SHP77 treated with DMSO at 0.1 percent for 48 hours (cell line): ENCODE measurements at places on chromosomes 7 and 10.
A peak's percentile ranks its signal among the peaks of the same experiment; 100 is the strongest.

GRCh38 chr10:116195039-116195438 lies 78.0 kb downstream of the GFRA1 start:
- no peak for DNase-seq

DNA sequence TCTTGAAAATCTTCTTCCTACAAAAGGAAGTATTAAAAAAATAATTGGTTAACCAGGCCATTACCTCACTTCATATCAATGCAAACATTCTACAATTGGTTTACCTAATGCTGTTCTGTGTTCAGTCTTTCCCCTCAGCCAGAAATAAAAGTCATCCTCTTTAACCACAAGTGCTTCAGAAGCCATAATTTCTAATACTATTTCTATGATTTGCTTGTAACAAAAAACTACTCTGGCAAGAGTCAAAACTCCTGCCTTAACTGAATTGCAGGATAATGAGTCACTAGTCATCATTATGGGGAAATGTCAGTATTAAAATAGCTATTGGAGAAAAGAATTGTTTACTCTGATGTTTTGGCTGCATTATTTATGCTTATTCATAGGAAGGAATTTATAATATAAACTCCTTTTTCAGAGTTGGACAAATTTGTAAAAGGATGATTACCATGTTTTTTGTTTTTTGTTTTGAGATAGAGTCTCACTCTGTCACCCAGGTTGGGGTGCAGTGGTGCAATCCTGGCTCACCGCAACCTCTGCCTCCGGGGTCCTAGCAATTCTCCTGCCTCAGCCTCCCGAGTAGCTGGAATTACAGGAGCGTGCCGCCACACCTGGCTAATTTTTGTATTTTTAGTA lies 55.5 kb upstream of the ODAD2 start:
- DNase-seq: no peak

DNA sequence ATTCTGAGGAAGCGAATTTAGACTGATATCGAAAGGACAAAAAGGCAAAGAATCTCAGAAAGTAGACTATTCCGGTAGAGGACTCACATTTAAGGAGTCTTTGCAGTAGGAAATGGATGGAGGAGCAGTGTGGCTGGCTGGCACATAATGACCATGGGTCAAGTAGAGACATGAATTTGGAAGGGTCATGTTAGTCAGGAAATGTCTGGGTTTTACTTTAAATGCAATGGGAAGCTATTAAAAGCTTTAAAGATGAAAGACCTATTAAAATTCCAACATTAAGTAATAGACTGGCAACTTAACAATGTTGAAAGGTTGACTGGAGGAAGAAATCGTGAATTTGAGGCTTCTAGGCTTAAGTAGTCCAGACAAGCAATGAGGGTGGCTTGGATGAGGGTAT lies 90.0 kb upstream of the SEMA3C start:
- no peak for DNase-seq

- DNase-seq: no peak
Measured at GRCh38 chr10:62917475-62918238, 101.5 kb upstream of the EGR2 start.

GRCh38 chr7:37430640-37431039 lies 18.0 kb downstream of the ELMO1 start:
- no peak for DNase-seq

DNA sequence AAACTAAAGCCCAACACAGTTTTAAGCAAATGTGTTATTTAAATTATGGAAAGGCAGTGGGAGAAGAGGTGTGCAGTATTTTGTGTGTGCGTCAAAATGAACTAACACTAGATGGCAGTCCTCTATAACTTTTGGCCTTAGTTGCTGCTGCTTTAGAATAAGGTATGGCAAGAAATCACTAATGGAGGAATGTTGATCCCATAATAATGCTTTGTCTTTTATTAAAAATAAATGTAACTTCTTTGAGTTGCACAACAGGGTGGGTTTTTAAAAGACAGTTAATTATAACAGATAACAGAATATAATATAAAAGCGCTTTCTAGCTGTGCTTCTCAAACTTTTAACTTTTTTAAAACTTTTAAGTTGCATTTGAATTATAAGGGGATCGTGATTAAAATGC lies 56.4 kb downstream of the BBS9 start:
- DNase-seq: peak; percentile 42

DNA sequence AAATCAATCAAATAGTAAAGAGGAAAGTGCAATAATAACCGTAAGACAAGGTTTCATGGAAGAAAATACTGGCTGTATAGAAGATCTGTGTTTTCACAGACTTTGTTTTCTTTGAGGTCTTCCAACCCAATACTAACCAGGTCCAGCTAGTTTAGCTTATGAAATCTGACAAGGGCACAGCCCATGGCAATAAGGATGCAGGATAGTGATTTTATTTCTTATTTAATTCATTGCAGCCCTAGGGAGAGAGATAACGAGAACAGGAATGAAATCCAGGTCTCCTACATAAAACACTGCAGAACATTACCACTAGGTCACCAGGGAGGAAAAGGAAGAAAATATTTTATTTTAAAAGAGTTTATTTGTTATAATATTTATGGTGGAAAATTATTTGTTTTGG lies 145.1 kb downstream of the DNAJC1 start:
- no peak for DNase-seq

- no peak for DNase-seq
Measured at GRCh38 chr7:26633557-26633956, 230.8 kb downstream of the SKAP2 start.

DNA sequence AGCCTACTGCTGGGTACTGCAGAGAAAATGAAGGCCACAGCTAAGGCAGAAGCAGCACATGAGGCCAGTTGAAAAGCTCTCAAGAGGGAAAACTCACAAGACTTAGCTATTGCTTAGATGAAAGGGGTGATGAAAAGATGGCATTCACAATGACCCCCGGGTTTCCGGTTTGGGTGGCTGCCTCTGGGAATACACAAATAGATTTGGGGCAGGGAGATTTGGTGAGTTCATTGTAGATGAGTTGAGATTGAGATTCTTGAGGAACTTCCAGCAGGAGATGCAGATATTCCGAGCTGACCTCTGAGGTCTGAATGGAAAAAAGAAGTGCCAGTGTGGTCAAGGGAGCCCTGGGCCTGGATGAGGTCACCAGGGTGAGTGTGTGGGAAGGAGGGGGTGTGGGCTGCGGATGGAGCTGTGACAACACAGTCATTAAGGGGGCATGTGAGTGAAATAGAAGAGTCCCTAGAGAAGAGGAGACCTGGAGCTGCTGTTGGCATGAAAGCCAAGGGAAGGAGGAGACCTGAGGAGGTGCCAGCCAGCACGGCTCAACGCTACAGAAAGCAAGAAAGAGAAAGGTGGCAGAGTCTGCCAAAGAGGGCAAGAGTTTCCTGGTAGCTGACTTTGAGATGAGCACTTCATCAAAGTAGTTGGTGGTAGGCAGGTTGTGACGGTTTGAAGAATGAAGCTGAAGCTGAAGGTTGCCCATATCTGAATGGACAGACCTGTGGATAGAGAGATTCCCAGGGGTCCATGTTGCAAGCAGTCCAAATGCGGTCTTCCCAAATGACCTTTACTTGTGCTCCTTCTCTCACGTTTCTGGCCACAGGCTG lies 43.7 kb downstream of the HIF1AN start:
- DNase-seq: no peak

GRCh38 chr10:91800756-91801155 lies 2.5 kb downstream of the TNKS2 start:
- no peak for DNase-seq

GRCh38 chr7:17030559-17030958 lies 148.8 kb upstream of the AGR3 start:
- DNase-seq: no peak

- no peak for DNase-seq
Measured at GRCh38 chr10:102245932-102246251, 560 bp downstream of the GBF1 start.

DNA sequence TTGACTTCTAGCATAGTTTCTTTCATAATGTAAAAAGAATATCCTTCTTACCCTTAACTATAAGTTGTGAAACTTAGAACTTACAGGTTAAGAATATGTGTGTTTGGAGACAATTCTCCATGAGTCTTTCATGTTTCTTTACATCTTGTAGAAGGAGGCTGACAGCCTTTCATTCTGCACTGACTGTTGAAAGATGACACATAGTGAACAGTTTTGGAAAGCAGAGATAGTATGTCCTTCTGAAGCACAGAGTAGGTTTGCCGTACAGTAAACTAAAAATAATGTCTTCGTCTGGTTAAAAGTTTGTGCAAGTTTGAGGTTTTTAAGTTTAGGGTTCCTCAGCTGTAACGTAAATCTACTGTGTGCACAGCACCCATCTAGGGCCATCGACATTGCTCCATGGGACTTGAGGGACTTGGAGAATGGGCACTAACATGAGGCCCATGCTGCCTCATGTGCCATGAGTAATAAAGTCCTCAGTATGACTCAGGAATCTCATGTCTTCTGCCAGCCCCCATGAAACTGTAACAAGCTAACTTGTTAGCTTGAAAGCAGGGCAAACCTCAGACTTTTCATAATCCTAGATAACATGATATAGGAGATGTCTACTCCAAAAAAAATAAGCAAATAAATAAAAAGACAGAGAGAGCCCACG lies 24.5 kb upstream of the ELAPOR2 start:
- no peak for DNase-seq

- no peak for DNase-seq
Measured at GRCh38 chr7:79984210-79984609, 150.4 kb upstream of the GNAI1 start.

GRCh38 chr10:62237966-62238365 lies 30.7 kb downstream of the RTKN2 start:
- DNase-seq: no peak

- DNase-seq: no peak
Measured at GRCh38 chr10:130025811-130026485, 61.9 kb upstream of the EBF3 start.

GRCh38 chr7:41162612-41163011 lies 540.3 kb downstream of the INHBA start:
- DNase-seq: no peak

- no peak for DNase-seq
Measured at GRCh38 chr10:6065835-6066234, 3.7 kb upstream of the IL2RA start.

DNA sequence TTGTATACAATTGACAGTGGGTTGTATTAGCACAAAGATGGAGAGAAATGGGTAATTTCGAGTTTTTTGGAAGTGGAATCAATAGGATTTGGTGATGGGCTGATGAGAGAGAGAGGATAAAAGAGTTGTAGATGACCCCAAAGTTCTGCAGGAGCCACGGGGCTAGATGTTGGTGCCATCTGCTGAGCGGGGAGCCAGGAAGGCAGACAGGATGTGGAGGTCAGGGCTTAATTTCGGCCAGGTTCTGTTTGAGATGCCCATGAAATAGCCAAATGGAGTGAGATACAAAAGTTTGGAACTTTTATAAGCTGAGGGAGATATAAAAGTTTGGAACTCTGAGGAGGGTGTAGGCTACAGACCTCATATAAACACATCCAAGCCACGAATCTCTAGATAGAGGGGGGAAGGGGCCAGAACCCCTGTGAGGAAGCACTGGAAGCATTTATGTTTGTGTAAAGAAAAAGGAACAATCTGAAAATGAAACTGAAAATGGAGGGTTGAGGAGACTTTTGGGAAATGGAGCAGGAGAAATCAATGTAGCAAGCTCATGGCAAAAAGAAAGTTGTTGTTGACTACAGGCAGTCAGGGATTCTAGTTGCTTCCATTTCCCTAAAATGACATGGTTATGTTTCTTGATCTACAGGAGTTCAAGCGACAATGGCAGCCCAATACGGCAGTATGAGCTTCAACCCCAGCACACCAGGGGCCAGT lies 2.2 kb downstream of the GIMAP4 start:
- no peak for DNase-seq

DNA sequence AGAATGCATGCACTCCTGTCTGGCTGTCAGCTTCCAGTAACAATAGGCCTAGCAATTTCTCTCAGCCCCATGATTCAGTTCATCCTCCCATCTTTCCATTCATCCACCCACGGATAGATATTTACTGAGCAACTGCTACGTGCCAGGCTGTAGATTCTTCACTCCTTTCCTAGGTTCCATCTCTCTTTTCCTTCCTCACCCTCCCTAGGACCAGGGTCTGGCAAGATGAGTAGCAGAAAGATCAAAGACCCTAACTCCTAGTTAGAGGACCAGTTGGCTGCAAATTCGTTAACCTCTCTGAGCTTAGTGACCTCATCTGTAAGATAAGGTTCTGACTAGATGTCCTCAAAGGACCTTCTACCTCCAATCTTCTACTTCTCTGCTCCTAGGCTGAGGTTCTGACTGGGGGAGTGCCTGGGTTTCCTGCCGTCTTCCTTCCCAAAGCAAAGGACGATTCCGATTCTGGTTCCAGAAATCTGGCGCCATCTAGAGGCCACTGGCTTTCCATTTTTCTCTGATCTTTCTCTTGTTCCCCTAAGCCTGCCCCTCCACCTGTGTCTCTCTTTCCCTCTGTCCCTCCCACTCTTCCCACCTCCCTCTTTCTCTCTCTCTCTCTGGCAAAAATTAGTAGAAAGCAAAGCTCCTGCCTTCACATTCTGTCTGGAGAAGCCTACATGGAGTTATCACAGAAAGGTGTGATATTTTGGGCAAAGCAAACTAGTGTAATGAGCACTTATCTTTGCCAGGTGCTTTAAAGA lies 26.2 kb downstream of the TBATA start:
- DNase-seq: peak; percentile 4

GRCh38 chr7:99383203-99383602 lies 8.7 kb downstream of the ARPC1B start:
- no peak for DNase-seq

GRCh38 chr7:108598153-108598552 lies 28.5 kb downstream of the DNAJB9 start:
- no peak for DNase-seq

DNA sequence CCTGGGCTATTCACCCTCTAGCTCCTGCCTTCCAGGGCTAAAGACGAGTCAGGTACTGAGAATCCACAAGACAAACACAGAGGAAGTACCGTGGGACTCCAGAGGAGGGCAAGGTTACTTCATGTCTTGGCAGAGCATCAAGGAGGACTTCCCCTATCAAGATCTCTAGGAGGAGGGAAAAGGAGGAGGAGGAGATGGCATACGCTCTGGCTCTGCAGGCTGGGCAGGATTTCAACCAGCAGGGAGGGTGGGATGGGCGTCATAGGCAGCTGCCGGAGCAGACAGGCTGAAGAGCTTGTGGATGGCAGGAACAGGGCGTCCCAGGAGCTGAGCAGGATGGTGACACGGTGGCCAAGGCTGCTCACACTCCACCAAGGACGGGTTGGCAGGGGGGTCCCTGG lies 21.3 kb downstream of the MDH2 start:
- no peak for DNase-seq

DNA sequence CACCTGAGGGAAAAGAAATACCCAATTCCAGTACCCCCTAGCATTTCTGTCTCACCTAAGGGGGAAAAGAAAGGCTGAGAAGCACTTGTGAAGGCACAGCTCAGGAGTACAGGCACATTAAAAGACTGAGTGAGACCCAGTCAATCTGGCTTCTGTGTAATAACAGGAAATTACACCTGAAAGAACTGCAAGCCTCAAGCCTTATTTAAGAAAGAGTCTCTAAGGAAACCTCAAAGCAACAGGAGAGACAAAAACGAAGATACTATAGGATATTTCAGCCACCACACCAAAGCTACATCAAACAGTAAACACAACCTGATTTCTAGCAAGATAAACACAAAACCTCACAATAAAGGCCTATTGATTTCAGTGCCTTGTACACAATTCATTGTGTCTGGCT lies 69.6 kb upstream of the CDK1 start:
- no peak for DNase-seq

- no peak for DNase-seq
Measured at GRCh38 chr7:81903115-81903514, 133.3 kb upstream of the HGF start.

- no peak for DNase-seq
Measured at GRCh38 chr10:94098896-94099295, 105.2 kb downstream of the PLCE1 start.
